NCI-H187 treated with DMSO at 0.1 percent for 48 hours (cell line): ENCODE measurements at places on chromosomes 13 and 19.

DNA sequence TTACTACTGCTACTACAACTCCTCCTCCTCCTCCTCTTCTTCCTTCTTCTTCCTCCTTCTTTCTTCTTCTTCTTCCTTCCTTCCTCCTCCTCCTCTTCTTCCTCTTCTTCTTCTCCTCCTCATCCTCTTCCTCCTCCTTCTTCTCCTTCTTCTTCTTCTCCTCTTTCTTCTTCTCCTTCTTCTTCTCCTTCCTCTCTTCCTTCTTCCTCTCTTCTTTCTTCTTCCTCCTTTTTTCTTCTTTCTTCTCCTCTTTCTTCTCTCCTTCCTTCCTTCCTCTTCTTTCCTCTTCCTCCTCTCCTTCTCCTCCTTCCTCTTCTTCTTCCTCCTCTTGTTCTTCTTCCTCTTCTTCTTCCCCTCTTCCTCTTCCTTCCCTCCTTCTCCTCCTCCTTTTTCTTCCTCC, 94.7 kb upstream of the MYO16 start:
- no peak for DNase-seq

- DNase-seq, result no peak
Measured at GRCh38 chr13:91660076-91660415, 261.6 kb downstream of the GPC5 start.

- DNase-seq, result no peak
Measured at GRCh38 chr19:15584541-15585115, 30.4 kb upstream of the CYP4F8 start.

GRCh38 chr13:108325863-108326262, 56.3 kb downstream of the TNFSF13B start:
- no peak for DNase-seq

GRCh38 chr13:111388851-111389500, 68.5 kb downstream of the TEX29 start:
- DNase-seq, result no peak

DNA sequence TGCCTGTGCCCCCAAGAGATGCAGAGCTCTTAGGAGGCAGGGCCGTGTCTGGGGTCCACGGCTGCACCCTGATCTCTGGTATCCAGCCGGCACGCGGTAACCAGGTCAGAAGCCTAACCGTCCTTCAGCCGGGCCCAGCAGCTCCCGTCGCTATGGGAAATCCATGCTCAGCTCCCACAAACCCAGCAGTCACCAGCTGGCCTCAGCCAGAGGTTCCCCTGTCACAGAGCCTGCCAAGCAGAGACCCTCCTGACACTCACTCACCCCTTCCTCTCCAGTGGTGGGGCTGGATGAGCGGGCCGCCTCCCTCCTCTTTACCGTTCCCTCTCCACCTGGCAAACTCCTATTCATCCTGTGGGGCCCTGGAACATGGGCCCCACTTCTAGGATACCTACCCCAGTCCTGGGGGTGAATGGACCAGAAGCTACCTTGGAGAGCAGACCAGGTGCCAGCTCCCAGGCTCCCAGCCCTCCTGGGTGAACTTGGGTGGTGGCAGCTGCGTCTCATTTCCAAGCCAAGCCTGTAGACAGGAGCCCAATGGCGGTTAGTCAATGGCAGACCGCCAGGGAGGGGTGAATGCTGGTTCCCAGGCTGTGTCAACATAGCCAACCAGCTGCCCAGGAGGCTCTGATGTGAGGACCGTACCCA, 21.4 kb upstream of the TCF3 start:
- DNase-seq, result no peak
